ENCODE measurements at places on chromosomes 7 and 10.

- peak; percentile 24 for DNase-seq
Observed at GRCh38 chr7:137084607-137085380, 216.3 kb downstream of the CHRM2 start.

DNA sequence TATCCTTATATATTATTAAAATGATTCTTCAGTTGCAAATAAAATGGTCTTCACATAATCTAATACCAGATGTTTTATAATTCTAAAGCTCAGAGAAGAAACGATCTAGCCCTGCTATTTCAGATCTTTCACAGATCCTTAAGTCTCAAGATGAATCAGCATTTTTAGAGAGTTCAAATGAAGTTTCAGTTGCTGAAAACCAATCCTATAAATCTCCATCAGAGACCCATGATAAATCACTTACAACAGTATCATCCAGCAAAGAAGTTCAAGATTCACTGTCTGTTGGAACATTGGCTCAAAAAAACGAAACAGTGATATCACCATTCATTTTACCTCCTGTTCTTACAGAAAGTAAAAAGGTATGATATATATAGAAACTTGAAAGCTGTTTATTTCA, 137.0 kb downstream of the CCDC7 start:
- no peak for DNase-seq

DNA sequence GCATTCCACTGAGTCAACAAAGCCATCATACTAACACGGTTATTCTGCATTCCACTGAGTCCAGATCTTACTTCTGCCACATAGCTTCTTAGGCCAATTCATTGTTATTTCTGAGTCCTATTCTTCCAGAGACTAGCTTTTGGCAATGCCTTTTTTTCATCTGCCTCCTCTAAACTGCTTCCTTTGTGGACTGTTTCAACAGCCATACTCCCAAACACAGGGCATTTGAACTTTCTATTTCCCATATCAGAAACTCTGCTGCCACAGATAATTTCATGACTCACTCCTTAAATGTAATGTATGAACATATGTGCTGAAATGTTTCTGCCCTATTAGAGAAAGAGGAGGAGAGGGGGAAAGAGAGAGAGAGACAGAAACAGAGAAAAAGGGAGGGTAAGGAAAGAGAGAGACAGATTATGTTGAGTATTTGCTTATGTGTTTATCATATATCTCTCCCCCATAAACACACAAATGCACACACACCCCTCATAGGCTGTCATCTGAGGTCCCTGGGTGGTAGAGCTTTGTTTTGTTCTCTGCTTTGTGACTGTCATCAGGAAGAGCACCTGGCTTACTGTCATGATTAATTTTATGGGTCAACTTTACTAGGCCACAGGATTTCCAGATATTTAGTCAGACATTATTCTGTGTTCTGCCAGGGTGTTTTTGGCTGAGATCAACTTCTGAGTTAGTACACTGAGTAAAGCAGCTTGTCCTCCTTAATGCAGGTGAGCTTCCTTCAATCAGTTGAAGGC, 308.0 kb upstream of the KCND2 start:
- no peak for DNase-seq

DNA sequence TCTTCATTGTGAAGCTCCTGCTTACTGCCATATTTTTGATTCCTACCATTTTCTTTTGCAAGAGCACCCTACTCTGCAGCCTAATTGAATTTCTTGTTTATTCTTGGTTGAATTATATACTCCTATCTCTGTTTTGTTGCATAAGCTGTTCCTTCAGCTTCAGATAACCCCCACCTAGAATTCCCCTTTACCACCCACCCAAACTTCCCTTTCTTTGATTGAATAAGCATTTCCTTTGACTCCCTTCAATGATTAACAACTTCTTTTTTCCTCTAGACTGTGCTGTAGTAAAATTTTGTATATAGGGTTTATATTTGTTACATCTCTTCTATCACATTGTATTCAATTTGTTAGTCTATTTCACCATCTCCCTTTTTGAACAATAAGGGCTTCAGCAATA, 168.1 kb downstream of the GPR37 start:
- DNase-seq = no peak

DNA sequence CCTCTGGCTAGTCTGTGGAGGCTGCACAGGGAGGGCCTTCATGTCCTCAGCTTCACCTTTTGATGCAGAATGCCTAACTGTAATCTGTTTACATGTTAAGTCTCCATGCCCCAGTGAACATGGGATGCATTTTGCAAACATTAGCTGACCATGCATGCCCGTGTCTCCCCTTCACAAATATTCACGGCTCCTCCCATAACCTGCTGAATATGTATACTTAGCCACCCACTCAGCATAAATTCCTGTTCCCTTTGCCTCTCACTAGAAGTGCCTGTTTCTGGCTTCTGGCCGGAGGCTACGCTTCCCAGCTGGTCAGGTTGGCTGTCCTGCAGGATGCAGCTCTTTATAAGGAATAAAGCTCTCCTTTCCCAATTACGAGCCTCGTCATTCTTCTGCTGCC, 552.7 kb downstream of the DNAJB6 start:
- no peak for DNase-seq

GRCh38 chr10:55233505-55233904, 432.5 kb upstream of the PCDH15 start:
- DNase-seq = no peak

DNA sequence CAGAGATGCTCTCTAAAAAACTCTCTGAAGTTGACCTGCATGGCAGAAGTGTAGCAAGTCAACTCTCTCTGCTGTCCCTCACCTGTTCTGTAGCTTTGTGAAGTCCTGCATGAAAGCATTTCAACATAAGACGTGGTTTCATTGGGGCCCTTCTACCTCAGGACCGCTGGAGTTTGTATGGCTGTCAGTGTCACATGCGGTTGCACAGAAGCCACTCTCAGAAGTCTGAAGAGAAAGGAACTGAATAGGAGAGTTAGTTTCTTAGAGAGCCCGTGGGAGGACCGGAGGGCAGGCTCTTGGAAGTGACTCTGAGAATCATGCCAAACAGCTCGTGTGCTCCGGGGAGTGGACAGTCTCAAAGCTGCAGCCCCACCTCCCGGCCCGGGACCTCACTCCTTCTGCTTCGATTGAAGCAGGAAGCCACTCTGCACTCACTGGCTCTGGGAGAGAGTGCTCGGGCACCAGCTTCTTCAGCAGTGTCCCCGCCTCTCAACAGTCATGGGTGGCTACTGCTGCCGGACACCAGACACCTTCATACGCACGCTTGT, 486.7 kb downstream of the SDK1 start:
- no peak for DNase-seq

DNA sequence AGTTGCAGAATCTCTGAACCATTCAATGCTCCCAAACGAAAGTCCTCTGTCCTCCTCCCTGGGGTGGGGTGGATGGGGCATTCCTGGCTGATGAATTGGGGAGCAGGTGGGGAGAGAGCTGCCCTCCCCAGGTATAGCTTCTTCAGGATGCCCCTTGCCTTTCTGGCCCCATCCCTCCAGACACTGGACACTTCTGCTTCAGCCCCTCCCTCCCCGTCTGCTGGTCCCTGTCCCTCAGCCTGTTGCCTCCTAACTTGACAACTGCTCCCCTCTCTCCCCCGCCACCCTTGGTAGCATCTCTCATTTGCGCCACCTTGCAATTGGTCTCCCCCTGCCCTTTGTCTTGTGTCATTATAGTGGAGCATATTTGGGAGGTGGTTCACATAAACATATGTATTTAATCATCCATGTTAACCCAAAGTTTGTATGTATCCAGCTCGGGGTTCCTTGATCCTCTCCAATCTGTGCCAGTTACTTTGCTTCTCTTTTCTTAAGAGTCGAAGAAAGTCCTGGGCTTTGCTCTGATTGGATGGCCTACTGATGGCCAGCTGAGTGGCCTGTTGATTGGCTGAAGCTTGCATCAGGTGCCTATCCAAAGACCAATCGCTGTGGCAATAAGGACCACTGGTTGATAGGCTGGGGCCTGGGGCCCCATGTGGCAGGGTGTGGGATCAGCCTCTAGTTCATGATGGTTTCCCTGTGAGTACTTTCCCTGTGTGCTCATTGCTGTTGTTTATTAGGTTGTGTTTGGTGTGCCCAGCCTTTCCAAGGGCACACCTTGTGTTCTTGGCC, 4.0 kb upstream of the GCK start:
- no peak for DNase-seq

DNA sequence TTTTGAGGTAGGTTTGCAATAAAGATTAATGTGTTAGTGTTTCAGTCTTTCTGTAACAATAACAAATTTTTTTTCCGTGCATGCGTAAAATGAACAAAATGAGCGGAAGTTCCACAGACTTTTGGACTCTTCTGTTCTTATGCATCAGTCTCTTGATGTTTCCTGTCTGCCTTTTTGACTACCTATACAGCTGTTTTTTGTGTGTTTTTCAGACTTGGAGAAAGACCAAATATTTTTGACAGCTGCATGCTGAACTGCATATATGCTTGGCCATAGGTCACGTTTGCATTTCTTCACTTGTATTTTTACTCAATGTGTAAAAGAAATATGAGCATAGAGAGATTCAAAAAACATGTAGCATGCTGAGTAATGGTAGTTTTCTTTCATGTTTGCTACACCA, 119.3 kb downstream of the BBS9 start:
- no peak for DNase-seq
